ENCODE measurements at places on chromosomes 7 and 10.

DNA sequence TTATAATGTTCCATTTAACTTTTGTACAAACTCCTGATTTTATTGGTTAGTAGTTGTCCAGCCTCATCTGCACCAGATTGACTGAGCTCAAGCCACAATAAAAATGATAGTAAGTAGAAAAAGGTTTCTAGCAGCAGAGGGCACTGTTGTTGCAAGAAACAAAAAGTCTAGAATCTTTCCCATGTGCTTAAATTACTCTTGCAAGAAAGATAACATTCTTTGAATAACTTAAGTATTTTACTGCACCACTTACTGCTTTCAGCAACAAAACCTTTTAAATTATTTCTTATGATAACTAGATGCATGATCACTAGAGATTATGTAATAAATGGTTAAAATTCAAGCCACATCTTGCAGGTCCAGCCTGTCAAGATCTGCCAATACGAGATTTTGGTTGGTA lies 27.0 kb downstream of the LMOD2 start:
- DNase-seq = no peak

- DNase-seq = no peak
Measured at GRCh38 chr10:45581216-45581549, 91.4 kb downstream of the ZFAND4 start.

GRCh38 chr10:19817231-19817933 lies 1.1 kb downstream of the PLXDC2 start:
- DNase-seq = no peak

GRCh38 chr7:22997871-22998518 lies 15.9 kb downstream of the HYCC1 start:
- no peak for DNase-seq

DNA sequence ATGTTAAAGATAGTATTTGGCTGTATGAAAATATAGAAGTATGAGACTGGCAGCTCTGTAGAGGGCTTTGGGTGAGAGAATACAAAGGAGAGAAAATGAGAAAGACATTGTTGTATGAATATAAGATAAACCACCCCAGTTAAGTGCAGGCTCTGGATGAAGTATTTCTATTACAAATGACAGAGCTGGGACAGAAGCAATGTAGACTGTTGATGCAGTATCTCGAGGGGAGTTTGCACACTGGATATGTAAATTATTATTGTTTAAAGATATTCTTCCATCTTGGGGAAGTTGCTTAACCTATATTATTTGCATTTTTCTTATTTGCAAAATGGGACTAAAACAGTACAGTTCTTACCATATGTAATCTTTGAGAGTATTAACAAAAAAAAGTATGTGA lies 31.5 kb downstream of the ENTPD1 start:
- no peak for DNase-seq

- no peak for DNase-seq
Measured at GRCh38 chr10:88971221-88972061, 18.9 kb upstream of the ACTA2 start.

DNA sequence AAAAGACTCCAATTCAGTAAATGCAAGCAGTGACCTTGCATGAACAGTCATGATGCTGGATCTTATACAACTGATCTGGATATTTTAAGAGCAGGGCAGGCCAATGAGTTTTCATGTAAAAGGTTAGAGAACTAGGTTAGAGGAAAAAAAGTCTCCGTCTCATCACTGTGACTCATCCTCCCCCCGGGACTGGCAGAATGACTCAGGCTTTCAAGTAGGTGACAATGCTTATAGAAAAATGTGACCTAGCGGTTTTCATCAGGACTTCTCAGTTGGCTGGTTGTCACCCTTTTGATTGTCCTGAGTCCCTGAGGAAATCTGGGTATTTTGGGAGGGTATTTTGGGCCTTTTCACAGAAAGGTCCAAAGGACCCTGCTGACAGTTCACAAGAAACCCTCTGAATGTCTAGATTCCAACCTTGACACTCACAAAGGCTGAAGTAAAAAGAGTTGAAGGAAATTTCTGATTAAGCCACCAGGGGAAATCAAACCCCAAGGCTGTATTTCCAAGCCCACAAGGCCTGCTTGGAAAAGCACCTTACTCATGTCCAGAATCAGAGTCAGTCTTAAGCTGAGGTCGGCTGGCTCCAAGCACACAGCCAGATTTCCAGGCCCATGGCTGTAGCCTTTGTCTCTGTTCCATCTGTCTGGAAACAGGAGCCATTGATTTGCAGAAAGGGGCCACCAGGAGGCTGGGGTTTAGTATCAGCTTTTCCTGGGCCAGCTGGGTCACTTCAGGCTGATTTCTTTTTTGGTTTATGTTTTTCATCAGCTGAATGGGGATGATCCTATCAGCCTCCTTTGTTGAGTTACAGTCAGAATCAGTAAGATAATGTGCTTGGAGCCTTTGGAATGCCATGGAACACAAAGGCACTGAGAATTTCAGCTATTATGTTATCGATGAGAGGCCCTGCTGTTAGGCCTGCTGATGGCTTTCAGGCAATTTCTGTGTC lies 226.4 kb upstream of the HABP2 start:
- DNase-seq = no peak

GRCh38 chr10:51400392-51401096 lies 298.9 kb downstream of the CSTF2T start:
- no peak for DNase-seq

GRCh38 chr7:105877736-105878135 lies 1.3 kb upstream of the ATXN7L1 start:
- DNase-seq = no peak

DNA sequence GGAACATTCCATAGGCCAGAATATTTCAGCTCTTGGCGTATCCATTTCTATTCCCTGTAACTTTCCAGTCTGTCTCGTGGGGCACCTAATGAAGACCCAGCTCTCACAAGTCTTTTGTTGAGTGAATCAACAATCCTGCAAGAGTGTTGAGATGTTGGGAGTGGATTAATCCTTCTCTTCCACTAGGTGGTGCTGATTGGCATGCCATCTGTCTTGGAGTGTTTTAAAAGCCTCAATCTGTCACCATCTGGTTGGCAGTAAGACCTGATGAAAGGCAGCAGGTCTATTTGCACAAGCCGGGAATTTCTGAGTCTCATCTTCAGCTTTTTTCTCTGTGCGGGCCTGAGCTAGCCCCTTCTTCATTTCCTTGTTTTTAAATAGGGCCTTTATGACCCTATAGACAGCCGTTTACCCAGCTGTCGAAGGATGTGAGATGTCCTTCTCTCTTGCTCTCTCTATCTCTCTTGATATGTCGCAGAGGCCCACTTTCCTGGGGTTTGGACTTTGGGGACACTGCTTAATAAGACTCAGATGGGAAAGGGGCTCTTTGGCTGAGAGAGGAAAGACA lies 180.5 kb downstream of the ZNF365 start:
- no peak for DNase-seq

GRCh38 chr10:15754937-15755336 lies 35.2 kb upstream of the ITGA8 start:
- DNase-seq = no peak

DNA sequence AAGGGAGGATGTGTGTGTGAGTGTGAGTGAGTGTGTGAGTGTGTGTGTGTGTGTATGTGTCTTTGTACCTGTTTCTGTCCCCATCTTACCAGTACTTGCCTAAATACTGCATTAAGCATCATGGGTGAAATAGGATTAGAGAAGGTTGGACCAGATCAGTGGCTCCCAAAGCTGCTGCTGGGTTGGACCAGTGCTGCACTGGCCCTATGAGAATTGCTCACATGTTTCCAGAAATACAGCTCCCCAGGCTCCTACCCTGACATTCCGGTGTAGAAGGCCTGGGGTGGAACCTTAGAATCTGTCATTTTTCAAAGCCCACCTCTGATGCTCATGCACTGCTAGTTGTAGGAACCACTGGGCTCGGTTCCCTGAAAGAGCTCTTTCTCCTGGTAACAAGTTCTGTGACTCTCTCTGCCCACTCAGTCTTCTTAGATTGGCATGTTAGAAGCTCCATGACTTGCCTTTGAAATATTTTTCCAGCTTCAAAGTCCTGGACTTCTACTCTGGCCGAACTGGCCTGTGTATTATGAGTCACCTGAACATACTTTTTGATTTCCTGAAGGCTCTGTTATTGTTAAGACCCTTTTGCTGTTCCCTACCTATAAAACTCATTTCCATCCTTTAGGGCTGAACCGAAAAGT lies 224.7 kb downstream of the CUX1 start:
- no peak for DNase-seq

GRCh38 chr10:125231116-125231812 lies 70.9 kb upstream of the CTBP2 start:
- DNase-seq = no peak

DNA sequence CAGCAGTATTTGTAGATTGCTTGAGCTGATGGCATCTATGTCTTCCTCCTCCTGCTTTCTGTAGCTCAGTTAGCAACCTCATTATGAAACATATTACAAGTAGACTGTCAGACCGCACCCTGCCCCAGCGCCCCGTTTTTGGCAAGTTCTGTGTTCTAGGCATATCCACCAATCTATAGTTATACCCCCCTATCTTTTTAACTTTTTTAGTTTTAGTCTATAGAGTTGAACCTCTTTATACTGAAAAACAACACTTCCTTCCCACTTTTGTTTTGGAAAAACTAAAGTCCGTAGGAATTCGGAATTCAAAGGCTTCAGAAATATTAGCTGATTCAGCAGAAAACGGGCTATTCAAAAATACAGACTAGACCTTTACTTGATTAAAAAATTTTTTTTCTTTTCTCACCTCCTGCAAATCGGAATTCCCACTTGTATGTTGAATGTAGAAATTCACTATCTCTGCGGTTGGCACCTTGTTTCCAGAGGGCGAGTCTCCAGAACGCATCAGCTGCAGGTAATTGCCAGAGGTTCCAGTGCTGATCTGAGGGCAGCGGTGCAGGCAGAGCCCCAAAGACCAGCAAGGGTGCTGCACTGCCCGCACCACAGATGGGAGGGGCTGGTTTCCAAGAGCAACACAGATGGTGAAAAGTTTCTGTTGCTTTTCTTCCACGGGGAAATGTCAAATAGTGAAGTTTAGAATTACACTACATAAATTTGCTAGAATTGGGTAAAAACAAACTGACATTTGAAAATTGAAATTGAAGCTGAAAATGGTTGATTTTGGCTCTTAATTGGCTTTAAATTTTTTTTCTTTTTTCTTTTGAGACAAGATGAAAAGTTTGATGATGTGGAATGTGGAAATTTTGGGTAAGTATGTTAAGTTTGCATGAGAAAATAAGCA lies 2.2 kb upstream of the FZD8 start:
- DNase-seq = no peak

- no peak for DNase-seq
Measured at GRCh38 chr10:33665501-33665900, 331.0 kb upstream of the NRP1 start.

DNA sequence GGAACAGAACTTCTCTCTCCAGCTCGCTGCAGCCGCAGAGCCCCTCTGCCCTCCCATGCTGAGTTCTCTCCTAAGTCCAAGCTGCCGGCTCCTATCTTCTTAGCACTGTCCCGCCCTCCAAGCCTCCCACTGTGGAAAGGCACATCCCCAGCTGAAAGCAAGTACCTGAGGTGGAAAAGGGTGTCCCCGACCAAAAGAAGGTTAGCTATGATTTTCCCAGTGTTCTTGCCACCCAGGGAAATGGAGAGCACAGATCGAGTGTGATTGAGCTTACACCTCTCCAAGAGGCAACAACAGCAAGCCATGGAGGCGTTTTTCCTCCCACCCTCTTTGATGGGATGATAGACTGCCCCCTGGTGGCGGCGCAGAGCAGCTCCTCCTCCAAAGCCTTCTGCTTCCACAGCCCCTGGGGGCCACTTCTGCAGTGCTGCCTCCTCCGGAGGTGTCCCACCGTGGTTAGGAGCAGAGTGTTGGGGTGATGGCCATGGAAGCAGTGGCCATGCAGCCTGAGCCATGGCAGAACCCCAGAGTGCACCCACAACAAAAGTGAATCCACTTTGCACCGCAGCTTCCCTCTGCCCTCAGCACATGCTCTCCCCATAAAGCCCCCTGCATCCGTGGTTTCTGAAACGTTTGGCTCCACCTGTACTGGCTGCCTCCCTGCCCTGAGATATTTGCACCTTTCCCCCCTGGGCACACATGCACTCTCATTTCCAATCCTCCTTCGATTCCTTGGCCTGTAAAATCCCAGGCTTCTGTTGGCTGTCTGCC lies 143.1 kb upstream of the STK17A start:
- DNase-seq = peak; percentile 6

- no peak for DNase-seq
Measured at GRCh38 chr10:68242051-68242450, 10.1 kb upstream of the ATOH7 start.

GRCh38 chr10:130018730-130019185 lies 54.7 kb upstream of the EBF3 start:
- no peak for DNase-seq

- no peak for DNase-seq
Measured at GRCh38 chr7:1946025-1946772, 276.1 kb downstream of the ELFN1 start.

- DNase-seq = no peak
Measured at GRCh38 chr7:77699056-77699455, 2.8 kb downstream of the RSBN1L start.

Data from T-helper 22 cell (primary cell).